CD4-positive, alpha-beta T cell treated with Interleukin-10 for 1 hour (primary cell): ENCODE measurements at places on chromosomes 1 and 21.

GRCh38 chr1:62230718-62231117 lies 36.1 kb downstream of the L1TD1 start:
- no peak for DNase-seq

- DNase-seq, result no peak
Measured at GRCh38 chr1:21689661-21690372, 20.7 kb upstream of the RAP1GAP start.

GRCh38 chr1:75672528-75673393 lies 51.7 kb upstream of the ACADM start:
- DNase-seq, result no peak

GRCh38 chr1:218352075-218352438 lies 6.9 kb downstream of the TGFB2 start:
- DNase-seq, result no peak

GRCh38 chr1:176932114-176933104 lies 232.1 kb downstream of the ASTN1 start:
- DNase-seq, result no peak

GRCh38 chr1:31502926-31503511 lies 73.3 kb upstream of the TINAGL1 start:
- no peak for DNase-seq

DNA sequence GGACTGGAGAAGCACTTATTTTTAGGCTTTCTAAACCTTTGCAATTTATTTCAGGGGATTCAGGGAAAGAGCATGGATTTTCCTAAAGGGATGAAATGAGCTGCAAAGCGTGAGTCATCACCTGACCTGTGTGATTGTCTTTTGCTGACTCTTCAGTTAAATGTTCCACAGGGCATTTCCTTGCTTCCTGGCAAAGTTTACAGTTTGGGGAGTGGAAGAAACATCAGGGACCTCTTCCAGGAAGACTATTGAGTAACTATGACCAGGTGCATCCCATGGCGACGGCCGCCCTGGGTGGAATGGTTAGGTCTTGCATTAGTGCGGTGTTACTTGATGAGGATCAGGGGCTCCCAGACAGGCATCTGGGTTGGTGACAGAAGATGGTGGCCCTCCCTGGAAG lies 79.5 kb upstream of the SIPA1L2 start:
- DNase-seq, result no peak
